ENCODE measurements at places on chromosomes 5 and 9.

GRCh38 chr9:94517254-94517653, 37.6 kb upstream of the PCAT7 start:
- no peak for DNase-seq

- no peak for DNase-seq
Observed at GRCh38 chr5:159566832-159567231, 236.5 kb upstream of the IL12B start.

DNA sequence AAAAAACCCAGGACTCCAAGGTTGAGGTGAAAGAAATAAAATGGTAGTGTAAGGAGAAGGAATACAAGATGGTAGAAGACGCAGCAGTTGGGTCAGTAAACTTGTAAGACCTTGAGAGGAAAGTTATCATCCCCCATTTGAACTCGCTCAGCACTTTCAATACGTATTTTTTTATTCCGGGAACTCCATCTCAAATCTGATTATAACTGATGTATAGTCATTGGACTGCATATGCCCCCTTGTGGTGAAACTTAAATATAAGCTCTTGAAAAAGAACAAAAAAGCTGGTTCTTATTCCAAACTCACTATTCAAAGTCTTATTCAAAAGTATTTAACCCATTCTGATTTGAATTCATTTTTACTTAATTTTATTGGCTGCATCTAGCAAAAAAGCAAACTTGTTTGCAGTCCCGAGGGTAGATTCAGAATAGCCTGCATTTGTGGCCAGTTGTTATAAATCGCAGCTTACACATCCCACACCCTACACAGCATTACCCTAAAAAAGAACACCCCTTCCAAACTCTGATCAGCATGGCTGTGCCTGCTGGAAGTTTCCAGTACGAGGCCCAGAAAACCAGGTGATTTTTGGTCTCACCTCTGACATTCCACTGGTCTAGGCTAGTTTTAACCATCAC, 118.0 kb downstream of the ESM1 start:
- DNase-seq = no peak

GRCh38 chr9:117492476-117492875, 77.6 kb upstream of the ASTN2 start:
- no peak for DNase-seq

GRCh38 chr9:126704157-126704891, 90.6 kb downstream of the LMX1B start:
- DNase-seq = no peak

DNA sequence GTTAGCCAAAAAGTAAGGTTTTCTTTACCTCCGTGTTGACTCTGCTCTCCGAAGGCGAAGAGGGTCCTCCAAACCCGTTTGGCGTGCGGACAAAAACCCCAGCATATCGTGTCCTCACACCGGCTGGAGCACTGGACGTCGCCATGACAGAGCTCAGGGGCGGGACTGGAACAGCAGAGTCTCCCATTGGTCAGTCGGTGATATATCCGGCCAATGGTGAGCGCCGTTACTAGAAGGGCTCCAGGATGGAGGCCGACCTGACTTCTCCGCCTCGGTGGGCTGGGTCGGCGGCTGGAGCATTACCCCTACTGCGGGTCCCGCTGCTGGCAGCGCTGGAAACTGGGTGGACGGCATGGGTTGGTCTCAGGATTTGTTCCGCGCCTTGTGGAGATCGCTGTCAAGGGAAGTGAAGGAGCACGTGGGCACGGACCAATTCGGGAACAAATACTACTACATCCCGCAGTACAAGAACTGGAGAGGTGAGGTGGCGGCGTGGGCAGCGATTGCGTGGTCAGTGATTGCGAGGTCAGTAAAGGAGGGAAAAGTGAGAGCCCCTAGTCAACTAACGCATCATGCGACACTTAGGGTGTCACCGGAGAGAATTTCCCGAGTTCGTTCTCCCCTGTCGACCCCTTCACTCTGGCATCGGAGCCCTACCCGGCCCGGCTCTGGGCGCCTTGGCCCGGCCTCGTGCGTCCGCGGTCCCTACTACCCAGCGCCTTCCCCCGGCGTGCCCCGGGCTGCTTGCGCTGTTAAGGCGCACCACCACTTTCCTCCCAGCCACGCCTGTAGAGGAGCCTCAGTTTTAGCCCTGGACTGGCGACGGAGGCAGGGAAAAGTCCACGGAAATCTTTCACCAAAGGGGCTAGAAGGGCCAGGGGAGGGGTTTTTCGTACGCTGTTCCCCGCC, at the start of the genes ERCC8 and NDUFAF2:
Gene ERCC8, minus strand, starts transcription at position 167 of the 909 bp plus-strand sequence. Its CDS starts 62 bp downstream, at position 105.
Gene NDUFAF2, plus strand, starts transcription at position 302 of the 909 bp plus-strand sequence. Its CDS starts 51 bp downstream, at position 353.
- peak; percentile 76 for DNase-seq

DNA sequence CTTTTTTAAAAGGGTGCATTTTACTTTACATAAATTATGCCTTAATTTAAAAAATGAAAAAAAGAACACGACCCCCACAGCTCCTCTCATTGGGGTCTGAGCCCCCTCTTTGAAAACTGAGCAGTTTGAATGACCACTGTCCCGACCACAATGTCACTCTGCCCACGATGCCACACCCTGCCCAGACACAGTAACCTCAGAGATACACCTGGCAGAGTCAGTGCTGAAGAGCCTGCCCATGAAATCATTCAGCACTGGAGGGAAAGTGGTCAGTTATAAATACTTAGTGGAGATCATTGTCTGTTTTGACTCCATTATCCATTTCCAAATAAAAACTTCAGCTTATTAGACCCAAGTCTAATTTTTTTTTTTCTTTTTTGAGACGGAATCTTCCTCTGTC, 49.3 kb downstream of the DNAJC21 start:
- no peak for DNase-seq

DNA sequence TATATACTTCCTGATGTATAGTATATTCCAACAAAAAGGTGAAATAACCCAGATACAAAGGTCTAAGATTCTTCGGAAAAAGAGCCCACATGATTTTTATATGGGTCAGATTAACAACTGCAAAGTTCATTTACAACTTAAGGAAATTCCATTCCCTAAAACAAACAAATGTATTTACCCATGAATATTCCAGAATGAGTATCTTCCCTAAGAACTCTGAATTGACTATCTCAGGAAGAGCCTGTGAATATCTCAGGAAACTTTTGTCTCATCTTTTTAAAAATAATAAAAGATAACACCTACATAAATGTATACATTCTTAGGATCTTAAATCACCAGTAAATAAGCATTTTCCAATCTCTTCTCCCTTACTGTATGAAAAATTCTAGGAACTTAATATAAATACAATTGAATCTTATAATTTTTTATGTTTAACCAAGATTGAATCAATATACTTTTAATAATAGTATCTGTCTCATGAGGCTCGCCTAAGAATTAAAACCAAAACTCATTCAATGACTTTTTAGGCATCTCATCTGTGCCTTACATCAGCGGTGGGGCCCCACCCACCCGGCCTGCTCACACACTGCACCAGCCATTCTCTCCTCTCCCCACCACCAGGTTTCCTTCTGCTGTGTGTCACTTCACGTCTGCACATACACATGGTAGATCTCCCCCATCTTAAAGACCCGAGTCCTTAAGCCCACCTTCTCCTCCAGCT, 78.1 kb downstream of the RAPGEF1 start:
- DNase-seq = no peak

Measured in activated CD8-positive, alpha-beta memory T cell treated with anti-CD3 and anti-CD28 coated beads for 1 hour (primary cell).